ENCODE measurements at places on chromosomes 6 and 20. TPM values are rescaled to one million over a fixed set of nuclear protein-coding genes. Genes with fewer than 3 reads are reported as not detected.
A peak's percentile ranks its signal among the peaks of the same experiment; 100 is the strongest.

DNA sequence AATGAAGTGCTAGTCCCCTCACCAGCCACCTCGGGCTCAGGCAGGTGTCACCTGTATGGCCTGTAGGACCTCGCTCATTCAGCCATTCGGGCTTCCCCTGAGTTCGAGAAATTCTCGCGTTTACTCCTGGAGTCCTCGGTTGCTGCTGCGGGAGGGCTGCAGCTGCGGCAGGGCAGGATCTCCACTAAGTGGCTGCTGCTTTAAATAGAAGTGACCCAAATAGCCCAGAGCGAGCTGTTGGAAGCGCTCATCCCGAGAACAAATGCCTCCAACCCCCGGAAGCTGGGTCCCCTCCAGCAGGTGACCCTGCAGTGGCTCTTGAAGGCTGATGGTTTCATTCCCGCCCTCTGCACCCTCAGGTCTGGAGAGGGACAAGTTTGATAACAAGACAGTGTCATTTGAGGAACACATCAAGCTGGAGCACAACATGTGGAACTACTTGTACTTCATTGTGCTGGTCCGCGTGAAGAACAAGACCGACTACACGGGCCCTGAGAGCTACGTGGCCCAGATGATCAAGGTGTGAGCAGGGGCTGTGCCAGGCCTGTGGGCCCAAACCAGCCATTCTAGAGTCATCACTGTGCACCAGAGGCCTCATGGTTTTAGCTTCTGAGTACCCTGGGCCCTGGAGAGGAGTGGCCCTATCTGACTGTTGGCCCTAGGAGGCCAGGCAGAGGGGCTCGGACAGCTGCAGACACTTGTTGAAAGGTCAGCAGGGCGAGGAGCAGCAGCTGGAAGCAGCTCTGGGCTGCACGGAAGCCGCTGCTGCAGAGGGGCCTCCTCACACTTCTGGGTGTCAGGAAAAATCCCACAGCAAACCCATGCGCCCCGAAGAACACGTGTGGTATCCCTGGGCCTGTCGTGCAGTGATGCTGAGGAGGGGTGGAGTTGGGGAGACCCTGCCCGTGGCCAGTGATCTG, 18.1 kb downstream of the UQCC2 start:
- no peak for DNase-seq

DNA sequence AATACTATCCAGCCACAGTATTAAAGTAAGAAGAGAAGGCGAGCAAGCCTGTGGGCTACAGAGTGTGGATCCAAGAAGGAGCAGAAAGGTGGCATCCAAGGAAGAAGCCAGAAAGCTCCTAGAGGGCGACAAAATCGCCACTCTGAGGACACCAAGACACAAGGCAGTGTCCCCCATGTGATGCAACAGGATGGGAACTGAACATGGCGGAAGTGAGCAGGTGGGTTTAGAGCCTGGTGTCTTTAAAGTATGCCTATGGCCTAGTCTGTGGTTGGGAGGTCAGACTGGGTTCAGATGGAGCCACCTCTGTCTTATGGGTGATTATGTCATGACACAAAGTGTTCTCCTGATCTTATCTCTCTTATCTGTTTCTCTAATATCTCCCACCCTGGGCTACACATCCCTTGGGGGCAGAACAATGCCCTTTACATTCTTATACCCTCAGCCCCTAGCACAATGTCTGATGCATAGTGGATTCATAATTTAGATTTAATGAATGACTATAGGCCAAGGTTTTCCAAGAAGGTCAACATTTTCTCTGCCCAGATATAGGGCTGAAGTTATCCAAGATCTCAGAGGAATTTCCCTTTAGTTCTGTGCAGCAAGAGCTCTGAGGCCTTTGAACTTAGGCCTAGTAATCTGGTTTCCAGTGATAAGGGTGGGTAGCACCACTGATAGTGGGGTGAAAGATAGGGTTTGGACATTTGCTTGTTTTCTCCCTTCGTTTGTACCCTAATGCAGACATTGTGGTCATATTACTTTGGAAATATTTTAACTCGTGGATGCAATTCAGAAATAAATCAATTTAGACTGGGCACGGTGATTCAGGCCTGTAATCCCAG, 167.3 kb upstream of the AKIRIN2 start:
- DNase-seq, result no peak

- DNase-seq, result no peak
These were observed 139.7 kb downstream of the SOBP start for GRCh38 chr6:107629548-107630129.

DNA sequence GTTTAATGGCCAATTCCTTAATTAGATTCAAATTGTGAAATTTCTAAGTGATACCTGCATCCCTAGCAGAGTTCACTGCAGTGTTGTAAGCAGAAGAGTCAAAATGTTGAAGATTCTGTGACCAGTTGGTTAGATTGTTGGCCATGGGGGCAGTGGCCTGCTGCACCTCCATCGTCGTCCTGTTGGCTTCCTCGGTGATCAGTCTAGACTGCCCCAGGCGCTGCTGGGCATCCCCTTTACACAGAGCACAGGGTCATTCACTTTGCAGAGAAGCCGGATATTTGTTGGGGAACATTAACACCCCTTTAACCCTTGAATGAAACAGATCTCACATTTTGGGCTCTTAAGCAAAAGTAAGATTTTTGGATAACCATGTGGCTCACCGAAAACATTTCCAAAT, 60.7 kb downstream of the FAM229B start:
- no peak for DNase-seq

C6orf163 gene
- 12.3 TPM for total RNA-seq

DNA sequence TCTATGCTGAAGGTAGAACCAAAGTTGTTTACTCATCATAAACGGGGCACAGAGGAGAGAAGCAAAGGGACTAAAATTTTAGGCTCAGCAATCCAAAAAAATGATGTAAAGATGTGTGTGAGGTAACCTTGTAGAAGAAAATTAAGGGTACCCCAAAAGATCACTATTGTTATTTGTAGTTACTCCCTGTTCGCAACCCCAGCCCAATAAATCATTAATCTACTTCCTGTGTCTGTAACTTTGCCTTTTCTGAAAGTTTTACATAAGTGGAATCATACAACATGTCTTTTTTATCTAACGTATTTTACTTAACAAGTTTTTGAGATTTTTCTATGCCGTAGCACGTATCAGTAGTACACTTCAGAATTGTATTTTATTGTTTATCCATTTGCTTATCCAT, 1114.8 kb upstream of the GJE1 start:
- no peak for DNase-seq

TNNC2 gene
- 0.45 TPM for total RNA-seq

PPP1R3G gene
- 1.00 TPM for total RNA-seq

DNA sequence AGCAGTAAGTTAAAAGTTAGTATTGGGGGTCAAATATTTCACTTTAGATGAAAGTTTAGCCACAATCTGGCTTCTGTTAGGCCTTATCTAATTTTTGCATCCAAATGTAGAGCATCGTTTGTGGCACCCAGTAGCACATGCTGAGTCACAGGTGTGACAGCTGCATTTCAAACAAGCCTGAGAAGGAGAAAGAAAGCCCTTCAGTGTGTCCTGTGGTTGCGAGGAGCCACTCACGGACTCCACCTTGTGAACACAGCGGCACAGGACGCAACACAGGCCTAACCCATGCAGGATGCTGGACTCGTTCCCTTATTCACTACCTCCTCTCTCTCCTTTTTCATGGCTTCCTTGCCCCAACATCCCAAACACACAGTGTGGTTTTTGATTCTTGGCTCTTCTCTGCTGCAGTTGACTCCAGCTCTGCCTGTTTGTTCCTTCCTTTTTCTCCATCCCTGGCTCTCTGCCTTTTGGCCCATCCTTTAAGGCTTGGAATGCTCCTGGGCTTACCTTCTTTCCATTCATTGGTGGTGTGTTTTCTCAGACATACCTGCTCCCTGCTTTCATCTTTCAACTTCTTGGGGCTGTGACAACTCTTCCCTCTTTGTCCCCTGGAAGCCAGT, 124.2 kb downstream of the SLC16A10 start:
- peak; percentile 4 for DNase-seq

SLC44A4 gene
- not detected for total RNA-seq
